ENCODE measurements at places on chromosomes 5 and 9.

GRCh38 chr5:59923465-59923864, 29.9 kb upstream of the PDE4D start:
- DNase-seq: peak; percentile 5

- no peak for DNase-seq
Observed at GRCh38 chr9:27799326-27799725, 226.0 kb upstream of the C9orf72 start.

DNA sequence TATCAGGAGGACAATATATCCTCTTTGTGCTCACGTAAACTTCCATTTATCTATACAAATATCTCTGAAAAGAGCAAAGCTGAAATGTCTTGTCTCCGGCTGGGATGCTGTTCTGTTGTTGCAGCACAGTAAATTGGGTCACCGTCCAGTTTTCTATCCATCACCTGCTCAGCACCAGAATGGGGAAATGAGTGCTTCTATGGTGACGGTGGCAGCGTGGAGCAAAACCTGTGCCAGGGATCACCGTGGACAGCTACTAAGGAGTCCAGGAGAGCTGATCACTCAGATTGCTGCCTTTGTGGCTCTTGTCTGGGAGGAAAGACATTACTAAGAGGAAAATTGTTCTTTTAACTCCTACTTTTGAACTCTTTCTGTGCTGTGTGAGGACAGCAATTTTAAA, 531.6 kb downstream of the PSAT1 start:
- DNase-seq: no peak

DNA sequence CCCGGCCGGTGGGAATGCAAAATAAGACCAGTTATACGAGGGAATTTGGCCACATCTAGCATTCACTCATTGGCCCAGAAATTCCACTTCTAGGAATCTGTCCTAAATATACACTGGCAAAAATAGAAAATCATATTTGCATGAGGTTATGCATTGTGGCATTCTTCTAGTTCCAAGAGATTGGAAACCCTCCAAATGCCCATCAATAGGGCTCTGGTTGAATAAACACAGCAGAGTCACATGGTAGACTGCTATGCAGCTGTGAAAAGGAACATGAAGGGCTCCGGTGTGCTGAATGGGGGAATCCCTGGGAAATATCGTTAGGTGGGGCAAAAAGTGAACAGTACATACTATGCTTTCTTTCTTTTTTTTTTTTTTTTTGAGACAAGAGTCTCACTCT, 36.8 kb downstream of the PTGES start:
- DNase-seq: no peak

- no peak for DNase-seq
Observed at GRCh38 chr5:383066-383465, 59.9 kb upstream of the EXOC3 start.

GRCh38 chr5:144585681-144586080, 415.0 kb downstream of the KCTD16 start:
- DNase-seq: no peak

GRCh38 chr9:13354733-13355132, 75.2 kb upstream of the MPDZ start:
- no peak for DNase-seq

GRCh38 chr5:129691220-129691619, 56.7 kb upstream of the MINAR2 start:
- DNase-seq: no peak

DNA sequence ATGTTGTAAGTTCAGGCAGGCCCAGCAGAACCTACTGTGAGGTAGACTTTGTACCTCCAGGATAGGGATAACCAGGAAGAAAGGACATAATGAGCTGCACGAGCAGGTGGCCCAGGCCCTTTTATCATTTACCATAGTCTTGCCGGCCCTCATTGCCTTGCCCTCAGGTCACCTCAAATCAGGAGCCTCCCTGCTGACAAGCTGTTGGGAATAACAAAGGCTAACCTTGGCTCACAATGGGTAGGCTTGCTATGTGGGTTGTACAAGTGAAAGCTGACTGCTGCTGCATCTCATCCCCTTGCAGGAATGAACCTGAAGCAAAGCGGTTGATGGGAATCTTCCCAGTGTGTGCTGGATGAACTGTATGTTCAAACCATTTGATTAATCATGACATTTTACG, 159.5 kb upstream of the ACTBL2 start:
- DNase-seq: no peak

DNA sequence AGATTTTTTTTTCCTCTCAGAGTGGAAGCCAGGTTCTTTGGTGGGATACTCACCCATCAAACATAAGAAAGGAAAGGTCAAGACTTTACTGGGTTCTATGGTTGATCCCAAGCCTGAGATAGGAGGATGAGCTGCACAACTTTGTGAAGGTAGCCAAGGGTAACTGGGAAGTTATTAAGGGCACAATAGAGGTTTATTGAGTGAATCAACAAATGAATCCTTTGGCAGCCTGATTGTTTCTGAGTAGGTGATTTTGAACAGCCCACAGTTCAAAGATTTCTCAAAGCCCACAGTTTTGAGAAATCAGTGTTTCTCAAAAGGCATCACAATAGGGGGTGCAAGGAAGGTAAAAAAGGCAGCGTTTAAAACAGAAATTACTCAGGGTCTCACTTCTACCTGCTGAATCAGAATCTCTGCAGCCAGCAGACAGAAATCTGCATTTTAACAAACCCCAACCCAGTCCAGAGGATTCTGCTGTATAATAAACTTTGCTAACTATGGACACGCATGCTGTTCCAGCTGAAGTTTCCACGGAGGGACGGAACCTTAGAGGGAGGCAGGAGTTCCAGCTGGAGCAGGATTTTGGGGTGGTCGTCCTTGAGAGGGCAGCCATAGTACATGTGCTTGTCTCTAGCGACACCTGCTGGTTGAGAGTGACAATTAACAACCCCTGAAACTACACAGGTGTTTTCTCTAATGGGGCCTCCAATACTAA, 32.7 kb upstream of the FSD1L start:
- peak; percentile 63 for DNase-seq

DNA sequence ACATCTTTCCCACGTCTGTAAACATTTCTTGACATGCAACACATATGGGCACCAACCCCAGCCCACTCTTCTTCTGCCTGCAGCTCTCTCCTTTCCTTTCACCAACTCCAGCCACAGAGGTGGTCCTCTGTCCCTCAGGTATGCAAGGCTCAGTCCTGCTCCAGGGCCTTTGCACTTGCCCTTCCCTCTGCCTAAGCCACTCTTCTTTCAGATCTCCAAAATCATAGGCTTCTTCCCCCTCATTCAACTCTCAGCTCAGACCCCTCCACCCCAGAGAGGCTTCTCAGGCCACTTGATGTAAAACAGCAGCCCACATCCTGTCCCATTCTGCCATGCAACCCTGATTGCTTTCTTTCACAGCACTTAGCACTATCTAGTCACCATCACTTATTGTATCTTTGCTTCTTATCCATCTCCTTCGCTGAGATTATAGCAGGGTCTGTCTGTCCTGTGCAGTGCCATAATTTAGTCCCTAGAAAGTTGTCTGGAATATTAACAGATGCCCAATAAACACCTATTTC, 3.4 kb downstream of the LIFR start:
- no peak for DNase-seq

- peak; percentile 88 for DNase-seq
Observed at GRCh38 chr5:53381-54174, 38.4 kb upstream of the PLEKHG4B start.

DNA sequence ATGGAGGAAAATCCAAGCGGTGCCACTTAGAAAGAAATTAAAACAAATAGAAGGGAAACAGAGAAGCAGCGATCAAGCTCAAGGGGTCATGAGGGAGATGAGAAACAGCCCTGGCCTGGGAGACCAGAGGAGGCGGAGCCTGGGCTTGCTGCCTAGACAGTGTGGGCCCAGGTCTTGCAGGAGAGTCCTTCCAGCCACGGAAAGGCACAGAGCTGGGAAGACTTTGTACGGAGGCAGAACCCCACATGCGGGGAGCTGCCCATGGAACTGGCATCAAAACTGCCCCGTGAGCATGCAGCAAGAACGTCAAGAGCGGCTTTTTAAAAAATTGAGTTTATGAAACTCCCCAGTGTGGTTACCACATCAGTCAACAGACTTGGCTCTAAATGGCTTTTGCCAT, 119.4 kb downstream of the IRX1 start:
- no peak for DNase-seq

DNA sequence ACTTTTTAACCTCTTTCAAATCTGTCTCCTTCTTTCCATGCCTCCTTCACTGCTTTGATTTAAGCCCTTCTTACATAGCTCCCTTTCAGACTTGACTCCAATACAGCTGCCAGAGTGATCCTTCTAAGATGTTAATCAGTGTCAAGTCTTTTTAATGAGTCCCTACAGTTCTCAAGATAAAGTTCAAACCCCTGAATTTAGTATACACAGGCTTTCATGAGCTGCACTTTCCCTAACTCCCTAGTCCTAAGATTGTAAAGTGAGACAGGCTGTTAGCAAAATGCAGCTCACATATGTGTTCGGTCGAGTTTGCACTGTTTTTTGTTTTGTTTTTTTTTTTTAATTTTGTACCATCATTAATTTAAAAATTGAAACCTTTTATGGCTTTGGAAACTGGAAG, 190.4 kb upstream of the VCAN start:
- DNase-seq: no peak

DNA sequence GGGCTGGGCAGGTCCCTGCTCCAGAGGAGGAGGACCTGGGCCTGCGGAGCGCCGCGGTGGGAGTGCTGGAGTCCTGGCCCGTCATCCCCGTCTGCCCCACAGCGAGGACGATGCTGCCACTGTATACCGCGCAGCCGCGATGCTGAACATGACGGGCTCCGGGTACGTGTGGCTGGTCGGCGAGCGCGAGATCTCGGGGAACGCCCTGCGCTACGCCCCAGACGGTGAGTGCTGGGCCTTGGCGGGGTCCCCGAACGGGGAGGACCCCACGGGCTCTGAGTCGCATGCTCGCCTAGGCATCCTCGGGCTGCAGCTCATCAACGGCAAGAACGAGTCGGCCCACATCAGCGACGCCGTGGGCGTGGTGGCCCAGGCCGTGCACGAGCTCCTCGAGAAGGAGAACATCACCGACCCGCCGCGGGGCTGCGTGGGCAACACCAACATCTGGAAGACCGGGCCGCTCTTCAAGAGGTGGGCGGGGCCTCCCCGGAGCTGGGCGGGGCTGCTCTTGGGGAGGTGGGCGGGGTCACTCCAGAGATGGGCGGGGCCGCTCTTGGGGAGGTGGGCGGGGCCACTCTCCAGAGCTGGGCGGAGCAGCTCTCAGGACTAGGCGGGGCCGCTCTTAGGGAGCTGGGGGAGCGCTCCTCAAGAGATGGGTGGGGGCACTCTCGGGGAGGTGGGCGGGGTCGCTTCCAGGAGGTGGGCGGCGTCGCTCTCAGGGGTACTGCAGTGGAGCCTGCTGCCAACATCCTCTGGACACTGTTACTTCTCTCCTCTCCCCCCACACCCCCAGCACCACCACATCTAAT, 13.1 kb downstream of the LRRC26 start:
- DNase-seq: no peak

DNA sequence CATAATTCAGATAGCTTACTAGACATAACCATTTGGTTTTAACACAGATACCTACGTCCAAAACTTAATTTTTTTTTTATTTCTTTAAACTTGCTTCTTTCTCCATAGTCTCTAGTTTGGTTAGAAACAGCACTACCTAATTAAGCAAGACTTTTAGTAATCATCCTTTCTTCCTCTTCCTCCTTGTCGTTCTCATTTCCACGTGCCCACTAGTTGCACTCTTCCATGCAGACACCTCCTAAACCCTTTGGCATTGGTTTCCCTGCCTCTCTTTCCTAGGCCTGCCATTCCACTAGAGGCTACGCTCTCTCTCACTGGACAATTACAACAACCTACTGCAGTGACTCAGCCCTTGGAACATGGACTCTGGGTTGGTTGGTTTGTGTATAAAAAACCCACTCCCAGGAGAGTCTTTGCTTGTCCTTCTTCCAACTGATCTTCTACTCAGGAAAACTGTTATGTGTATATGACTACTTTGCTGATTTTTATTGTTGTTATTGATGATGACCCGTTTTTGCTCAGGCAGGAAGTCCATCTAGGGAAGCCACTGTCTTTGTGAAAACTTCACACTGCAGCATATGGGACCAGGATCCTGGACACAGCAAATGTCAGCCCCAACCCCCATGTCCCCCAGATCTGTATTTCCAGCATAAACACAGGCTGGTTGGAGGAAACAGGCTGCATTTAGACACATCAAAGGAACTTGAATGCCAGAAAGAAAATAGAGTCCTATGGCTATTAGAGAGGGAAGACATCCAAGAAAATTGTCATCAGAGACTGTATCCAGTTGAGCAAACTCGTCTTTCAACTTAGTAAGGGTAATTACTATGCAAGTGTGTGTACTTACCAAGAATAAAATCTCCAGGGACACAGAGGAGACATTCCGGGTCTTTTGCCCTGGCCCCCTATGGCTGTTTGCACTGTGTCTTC, 503.2 kb downstream of the GADD45G start:
- DNase-seq: no peak

Measured in HTR-8/SVneo (cell line).